ENCODE measurements at places on chromosomes 3 and 15. TPM values are rescaled to one million over a fixed set of nuclear protein-coding genes. Genes with fewer than 3 reads are reported as not detected.

GRCh38 chr3:23948761-23949160 is 3.7 kb downstream of the NR1D2 start:
- no peak for DNase-seq

- DNase-seq = no peak
Measured at GRCh38 chr3:143041903-143042302, 40.5 kb downstream of the U2SURP start.

DNA sequence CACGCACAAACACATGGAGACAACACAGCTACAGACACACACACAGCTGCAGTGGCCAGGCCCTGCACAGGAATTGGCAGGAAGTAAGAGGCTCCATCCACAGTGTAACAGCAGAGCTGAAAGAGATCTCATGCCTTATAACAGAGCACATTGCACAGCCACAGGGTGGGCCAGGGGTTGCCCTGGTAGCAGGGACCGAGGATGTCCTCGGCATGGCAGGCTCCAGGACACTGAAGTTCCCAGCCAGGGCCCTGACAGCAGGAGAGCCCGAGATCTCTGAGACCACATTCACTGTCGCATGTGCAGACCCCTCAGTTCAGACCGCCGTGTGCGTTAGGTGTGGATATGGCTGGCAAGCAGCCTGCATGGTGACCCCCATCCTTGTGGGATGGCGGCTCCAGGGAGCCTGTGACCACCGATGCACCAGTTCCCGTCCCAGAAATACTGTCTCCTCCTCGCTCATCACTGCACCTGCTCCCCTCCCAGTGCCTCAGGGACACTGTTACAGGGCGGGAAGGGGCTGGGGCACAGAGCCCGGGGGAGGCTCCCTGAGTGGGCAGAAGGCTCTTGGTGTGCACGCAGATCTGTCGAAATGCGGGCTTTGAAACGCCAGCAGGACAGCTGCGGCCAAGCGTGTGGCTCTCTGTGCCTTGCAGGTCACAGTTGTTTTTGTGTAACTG is 1.5 kb upstream of the OCA2 start:
- DNase-seq = no peak

DNA sequence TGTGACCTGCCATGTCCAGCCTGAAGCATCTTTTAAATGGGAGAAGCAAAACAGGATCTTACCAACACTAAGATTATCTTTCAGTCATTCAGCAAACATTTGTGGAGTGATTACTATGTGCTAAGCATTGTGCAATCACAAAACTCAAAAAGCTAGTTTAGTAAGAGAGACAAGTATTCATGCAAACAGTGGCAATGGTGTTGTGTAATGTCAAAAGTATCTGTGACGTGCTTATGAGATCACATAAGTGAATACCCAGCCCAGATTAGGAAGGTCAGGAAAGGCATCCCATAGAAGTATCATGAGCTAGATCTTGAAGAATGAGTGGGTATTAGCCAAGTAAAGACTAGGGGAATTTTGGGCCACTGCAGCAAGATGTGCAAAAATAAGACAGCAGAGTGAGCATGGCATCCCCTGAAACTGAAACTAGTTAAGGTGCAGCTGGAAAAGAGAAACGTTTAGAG is 32.1 kb downstream of the SEC62 start:
- peak; percentile 12 for DNase-seq

The GOLGA8J gene
- total RNA-seq = not detected

DNA sequence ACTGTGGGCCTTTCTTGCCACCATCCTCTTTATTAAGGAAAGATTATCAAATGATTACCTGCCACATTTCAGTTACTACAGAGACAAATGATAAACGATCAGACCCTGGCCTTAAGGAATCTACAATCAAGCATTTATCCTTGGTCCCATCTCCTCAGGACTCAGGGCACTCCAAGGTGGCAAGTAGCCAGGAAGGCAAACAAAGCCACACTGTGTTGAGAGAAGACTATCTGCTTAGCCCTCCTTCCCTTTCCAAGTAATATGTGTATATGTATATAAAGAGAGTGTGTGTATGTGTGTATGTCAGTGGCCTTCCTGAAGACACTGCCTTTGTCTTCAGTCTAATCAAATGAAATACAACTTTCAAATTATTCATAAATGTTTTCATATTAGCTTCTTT is 490.1 kb upstream of the ATP11B start:
- DNase-seq = no peak

DNA sequence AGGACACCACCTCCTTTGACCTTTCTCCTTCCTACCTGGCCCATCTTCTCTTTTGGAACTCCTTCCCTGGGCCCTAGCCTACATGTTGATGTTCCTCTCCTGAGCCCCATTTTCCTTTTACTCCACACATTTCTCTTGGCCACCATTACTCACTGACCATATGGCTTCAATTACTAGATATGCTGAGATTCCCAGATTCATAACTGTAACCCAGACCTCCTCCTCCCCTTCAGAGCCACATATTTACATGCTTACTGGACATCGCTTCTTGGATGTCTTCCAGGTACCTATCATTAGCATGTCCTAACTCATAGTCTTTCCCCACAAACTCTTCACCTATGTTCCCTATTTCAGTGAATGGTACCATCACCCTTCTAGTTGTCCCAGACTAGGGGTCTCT is 24.4 kb upstream of the TRIM59 start:
- DNase-seq = no peak

DNA sequence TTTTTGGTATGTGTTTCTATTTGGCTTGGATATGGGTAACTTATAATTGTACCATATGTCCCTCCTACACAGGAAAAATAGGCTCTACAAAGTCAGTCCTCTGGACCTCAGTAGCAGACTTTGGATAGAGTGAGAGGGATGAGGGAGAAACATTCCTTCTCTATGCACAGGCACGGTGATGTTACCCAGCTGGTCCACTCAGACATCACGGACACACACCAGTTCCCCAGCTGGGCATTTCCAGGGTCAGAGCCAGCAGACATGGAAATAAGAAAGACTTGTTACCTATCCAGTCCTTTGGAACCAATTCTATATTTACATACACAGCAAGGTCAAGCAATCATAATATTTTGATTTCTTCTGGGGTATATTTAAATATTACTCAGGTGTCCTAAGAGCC is 433.1 kb upstream of the KCNMB2 start:
- DNase-seq = no peak

The MASP1 gene
- not detected for total RNA-seq

GRCh38 chr3:15645740-15646501 is 44.4 kb downstream of the BTD start:
- no peak for DNase-seq
